Stimulated activated CD8-positive, alpha-beta memory T cell treated with anti-CD3 and anti-CD28 coated beads, Interleukin-4, amount 100 ng/mL, for 4 hours (primary cell): ENCODE measurements at places on chromosomes 4 and X.

DNA sequence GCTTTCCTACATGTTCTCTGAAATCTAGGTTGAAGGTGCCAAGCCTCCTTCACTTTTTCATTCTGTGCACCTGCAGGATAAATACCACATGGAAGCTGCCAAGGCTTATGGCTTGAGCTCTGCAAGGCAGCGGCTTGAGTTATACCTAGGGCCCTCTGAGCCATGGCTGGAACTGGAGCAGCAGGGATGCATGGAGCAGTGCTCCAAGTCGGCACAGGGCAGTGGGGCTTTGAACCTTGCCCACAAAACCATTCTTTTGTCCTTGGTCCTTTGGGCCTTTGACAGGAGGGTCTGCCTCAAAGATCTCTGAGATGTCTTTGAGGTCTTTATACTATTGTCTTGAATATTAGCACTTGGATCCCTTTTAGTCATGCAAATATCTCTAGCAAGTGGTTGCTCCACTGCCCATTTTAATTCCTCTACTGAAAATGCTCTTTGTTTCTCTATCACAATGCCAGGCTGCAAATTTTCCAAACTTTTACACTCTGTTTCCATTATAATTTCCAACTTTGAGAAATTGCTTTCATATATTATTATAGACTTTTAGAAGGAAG, 536.2 kb upstream of the KLHL4 start:
- no peak for DNase-seq

- no peak for DNase-seq
These were observed 58.1 kb downstream of the FAM114A1 start for GRCh38 chr4:38925492-38926413.

DNA sequence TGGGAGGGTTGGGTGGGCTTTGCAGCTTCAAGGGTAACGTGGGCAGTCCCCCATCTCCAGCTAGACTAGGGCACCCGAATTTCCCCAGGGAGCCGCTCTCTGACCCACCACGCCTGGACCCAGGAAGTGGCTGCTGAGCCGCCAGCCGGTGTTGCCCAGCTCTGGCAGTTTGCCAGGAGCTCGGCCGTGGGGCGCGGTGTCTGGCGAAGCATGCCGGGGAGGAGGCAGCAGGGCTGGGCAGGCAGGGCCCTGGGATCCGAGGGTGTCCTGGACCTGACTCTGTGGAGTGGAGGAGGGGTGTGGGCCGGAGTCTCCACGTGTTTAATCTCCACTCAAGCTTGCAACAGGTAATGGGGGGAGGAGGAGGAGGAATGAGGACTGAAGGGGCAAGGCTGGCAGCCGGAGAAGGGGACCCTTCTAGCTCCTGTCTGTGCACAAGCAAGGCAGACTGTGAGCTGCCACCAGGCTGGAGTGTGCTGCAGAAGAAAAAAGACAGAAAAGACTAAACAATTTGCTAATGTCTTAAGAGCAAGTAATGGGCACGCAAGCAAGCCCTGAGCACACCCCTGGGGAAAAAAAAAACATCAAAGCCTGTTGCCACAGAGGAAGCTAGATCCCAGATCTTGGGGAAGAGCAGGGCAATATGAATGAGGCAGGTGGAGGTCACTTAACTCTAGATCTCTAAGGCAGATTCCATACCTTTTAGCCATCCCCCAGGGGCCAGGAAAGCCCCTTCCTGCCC, 2.4 kb downstream of the LONRF3 start:
- DNase-seq, result no peak

DNA sequence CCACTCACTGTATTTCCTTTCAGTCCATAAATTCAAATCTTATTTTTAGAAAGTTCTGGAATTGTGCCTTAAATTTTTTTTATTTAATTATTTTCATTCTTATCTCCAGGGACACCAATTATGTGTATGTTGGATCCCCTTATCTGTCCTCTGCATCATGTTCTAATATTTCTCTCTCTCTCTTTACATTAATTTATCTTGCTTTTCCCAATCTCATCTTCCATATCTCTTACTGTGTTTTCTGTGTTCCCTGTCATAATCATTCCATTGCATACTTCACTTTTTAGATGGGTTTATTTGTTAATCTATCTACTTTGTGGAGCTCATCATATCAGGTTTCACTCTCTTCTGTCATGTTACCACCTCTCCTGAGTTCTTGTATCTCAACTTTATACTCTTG, 37.4 kb downstream of the PPP2R2C start:
- no peak for DNase-seq

GRCh38 chr4:185280608-185281007, 71.2 kb downstream of the SNX25 start:
- DNase-seq, result no peak

DNA sequence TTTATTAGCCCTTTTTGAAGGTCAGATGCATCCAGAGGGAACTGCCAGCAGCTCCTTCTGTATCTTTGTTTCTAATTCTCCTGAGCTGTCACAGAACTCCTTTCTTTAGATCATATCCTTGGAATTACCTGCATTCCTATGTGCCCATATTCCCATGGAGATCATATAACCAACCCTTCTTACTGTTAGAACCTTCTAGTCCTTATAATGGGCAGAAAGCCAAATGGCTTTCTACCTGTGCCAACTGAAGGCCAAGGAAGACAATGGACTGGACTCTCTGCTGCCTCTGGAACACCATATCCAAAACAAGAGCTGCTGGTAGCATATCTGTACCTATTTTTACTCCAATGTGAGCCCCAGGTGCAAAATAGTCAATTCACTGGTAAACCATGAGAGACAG, 60.7 kb downstream of the TBC1D9 start:
- DNase-seq, result no peak

- DNase-seq, result no peak
These were observed 87.1 kb downstream of the VCX2 start for GRCh38 chrX:8084006-8084405.

DNA sequence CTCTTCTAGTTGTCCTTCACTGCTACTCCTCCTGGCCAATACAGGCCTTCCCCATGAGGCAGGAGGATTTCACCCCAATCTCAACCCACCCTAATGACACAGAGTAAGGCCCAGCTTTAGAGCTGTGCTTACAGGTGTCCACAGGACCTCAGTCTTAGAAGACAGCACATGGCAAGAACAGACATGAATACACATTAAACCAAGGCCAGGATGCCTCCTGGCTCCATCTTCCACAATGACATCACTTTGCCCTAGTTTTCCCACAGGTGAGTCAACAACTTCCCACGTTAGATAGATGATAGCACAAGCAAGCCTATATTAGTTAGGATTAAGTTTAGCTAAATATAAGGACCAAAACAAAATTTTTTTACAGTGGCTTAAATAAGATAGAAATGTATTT, 63.8 kb upstream of the NOCT start:
- DNase-seq, result no peak

DNA sequence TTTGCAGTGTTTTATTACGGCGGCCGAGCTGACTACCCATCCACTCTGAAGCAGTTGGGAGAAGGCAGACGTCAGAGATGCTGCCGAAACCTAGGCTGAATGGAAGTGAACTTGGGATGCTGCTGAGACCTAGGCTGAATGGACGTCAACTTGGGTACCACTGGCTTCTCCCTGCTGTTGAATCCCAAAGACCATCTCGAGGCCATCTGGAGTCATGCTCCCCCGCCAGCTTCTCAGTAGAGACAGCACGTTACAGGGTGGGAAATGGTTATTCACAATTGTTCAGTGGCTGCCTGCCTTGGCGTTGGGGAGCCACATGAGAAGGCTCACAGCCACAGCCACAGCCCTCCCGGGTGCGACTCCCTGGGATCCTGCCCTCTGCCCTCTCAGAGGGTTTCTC, 40.9 kb downstream of the P2RY8 start:
- no peak for DNase-seq

- no peak for DNase-seq
These were observed 69.1 kb downstream of the PSAPL1 start for GRCh38 chr4:7365462-7366179.

- DNase-seq, result no peak
These were observed 82.6 kb downstream of the CHM start for GRCh38 chrX:85964744-85965143.

DNA sequence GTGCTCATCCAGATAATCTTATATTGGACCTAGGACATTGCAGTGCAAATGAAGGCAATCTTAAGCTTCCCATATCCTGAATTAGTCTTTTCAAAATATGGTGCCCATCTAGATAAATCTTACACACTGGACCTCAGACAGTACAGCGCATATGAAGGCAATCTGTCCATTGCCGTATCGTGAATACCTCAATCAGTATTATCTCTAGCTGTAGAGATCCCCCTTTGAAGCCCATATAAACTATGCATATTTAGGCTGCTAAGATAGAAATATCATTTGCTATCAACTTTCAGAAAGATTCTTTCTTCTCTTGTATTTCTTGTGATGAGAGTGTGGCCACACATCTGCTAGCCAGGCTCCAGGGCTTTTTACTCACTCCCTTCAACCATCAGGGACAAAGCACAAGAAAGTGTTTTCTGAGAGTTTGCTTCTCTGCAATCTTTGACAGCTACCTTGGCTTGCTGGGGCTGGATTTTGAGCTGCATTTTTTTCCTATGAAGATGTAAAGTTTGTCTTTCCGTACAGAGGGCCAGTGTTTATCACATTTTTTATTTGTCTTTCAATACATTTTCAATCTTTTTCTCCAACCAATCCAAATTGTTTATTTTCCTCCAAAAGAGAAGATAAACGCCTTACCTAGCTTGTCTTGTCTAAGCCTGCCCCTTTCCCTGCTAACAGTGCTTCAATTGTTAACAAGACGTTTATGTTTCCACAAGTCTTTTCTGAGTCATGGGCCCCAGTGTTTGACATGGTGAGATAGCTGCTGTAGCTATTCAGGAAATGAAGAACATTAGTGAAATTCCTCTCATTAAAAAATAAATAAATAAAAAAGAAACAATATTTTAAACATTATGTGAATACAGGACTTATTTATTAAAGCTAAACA, 57.6 kb upstream of the FAT1 start:
- no peak for DNase-seq

DNA sequence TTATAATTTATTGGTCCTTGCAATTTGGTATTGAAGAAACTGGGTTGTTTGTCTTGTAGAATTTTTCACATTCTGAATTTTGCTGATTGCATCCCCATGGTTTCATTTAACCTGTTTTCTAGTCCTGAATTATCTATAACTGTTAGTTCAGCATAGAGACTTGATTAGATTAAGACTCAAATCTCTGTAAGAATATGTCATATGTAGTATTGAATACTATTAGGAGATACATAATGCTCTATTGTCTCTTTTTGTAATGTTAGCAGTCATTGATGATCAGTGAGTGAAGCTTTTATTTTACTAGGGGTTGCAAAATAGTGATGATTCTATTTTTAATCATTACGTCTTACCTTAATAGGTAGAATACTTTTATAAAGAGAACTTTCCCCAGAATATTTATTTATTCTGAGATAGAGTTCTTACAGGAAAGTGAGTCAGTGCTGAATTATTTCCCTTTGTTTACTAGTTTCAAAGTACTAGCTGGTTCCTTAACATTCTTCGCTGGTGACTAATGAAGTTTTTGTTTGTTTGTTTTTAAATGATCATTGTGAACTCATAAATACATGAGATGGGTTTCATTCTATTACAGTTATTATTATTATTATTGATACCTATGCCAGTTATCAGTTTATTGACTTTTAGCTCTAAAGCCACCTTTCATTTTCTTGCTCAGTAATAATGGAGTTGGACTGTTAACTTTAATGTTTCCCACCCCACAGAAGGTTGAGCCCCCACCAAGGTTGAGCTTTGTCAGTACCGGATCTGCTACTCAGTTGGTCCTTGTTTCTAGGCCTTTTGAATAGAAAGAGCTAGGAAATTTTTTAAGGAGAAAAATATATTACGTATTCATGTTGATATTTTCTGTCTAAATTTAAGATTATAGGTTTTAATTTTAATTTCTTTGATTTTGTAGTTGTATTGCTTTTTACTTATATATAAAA, 102.3 kb downstream of the LARP1B start:
- DNase-seq, result no peak

- no peak for DNase-seq
These were observed 91.1 kb downstream of the LDB2 start for GRCh38 chr4:16807355-16807754.

DNA sequence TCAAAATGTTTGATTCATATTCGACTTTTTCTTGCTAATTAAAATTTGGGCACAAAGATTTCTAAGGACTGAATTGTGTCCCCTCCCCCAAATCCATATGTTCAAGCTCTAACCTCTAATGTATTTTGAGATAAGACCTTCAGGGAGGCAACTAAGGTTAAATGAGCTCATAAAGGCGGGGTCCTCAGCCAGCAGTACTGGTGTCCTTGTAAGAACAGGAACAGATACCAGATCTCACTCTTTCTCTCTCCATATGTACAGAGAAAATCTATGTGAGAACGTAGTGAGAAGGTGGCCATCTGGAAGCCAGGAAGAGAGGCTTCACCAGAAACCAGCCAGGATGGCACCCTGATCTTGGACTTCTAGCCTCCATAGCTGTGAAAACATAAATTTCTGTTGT, 116.9 kb downstream of the VEGFC start:
- DNase-seq, result no peak

- no peak for DNase-seq
These were observed 172.9 kb downstream of the DCLK2 start for GRCh38 chr4:150250998-150251651.

GRCh38 chrX:130280901-130281300, 12.2 kb upstream of the ZNF280C start:
- DNase-seq, result no peak

GRCh38 chr4:185638548-185639301, 103.4 kb upstream of the PDLIM3 start:
- DNase-seq, result no peak

- no peak for DNase-seq
These were observed 135.6 kb downstream of the EVC2 start for GRCh38 chr4:5572751-5573150.

GRCh38 chrX:69740317-69740716, 124.4 kb downstream of the EDA start:
- DNase-seq, result no peak

- DNase-seq, result no peak
These were observed 240.3 kb downstream of the PALLD start for GRCh38 chr4:168736860-168737805.

DNA sequence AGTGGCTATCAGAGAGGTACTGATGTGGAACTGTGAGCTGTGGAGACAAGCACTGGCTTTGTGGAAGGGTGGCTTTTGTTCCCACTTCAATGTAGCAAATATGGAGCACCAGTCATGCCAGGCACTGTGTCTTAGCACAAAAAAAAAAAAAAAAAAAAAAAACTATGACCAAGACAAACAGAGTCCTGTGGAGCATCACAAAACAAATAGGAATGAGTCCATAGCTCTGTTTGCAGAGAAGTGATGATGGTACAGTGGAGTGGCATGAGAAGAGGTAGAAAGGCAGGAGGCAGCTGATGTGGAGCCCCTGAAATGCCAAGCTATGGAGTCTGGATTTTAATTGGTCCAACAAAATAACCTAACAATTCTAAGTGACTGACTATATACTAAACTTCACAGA, 116.9 kb downstream of the RAB28 start:
- no peak for DNase-seq

DNA sequence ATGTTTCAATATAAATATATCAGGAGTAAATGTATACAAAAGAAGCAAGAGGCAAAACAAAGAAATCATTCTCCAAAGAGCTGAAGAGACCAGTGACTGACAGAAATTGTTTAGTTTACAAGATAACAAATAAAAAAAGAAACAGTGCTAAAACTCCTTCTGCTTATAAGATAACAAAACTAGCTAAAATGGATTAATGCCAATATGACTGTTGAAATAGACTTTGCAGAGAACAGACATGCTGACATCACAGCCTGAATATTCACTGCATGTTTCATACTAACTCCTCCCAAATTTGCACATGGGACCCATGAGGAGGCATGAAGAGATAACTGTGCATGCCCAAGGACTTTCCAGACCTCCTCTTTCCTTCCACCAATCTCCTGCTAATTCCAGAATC, 6.2 kb upstream of the GABRA4 start:
- DNase-seq, result no peak

GRCh38 chr4:89482251-89482650, 174.7 kb upstream of the GPRIN3 start:
- DNase-seq, result no peak
